AG04450 (cell line): ENCODE measurements at places on chromosomes 13 and 19. TPM values are rescaled to one million over a fixed set of nuclear protein-coding genes. Genes with fewer than 3 reads are reported as not detected.

EDNRB gene
- 5.8 and 7.2 TPM in 2 replicates for polyA plus RNA-seq

- no peak for DNase-seq
These were observed 647.6 kb upstream of the SPRY2 start for GRCh38 chr13:80988391-80989151.

FFAR3 gene
- not detected in 2 replicates for polyA plus RNA-seq

GRCh38 chr19:32691952-32692726 is 518 bp downstream of the NUDT19 start:
- no peak for DNase-seq
